ENCODE measurements at places on chromosomes 4 and X.

GRCh38 chrX:20317873-20318272, 51.2 kb upstream of the RPS6KA3 start:
- DNase-seq = no peak
- no peaks in the 10 kb centered on the region for H3K36me3 ChIP-seq
- H3K27ac ChIP-seq = no peak overlapping the region

DNA sequence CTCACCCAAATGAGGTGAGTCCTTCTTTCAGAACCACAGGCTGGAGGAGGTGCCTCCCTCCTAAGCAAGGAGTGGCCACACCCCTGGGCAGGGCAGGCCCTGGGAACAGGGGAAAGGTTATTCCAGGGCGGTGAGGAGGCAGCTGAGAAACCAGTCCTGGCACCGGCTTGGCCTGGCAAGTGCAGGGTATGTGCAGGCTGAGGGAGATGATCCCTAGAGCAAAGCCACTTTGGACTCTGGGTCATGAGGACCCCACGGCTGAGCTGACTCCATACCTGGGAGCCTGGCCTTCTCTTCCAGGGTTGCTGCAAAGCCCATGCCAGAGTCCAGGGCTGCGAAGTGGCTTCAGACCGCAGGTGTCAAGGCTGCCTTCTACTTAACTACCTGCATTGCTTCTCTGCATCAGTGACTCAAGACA, 49.5 kb upstream of the HELT start:
- no peak overlapping the region for H3K27ac ChIP-seq
- H3K36me3 ChIP-seq = no peaks in the 10 kb centered on the region
- no peaks in the 10 kb centered on the region for H3K4me1 ChIP-seq
- H3K27me3 ChIP-seq = no peaks in the 10 kb centered on the region
- no peak for DNase-seq

GRCh38 chr4:179130122-179130714, 1688.0 kb upstream of the AGA start:
- H3K27ac ChIP-seq = no peak overlapping the region
- no peaks in the 10 kb centered on the region for H3K36me3 ChIP-seq
- H3K4me1 ChIP-seq = no peaks in the 10 kb centered on the region

DNA sequence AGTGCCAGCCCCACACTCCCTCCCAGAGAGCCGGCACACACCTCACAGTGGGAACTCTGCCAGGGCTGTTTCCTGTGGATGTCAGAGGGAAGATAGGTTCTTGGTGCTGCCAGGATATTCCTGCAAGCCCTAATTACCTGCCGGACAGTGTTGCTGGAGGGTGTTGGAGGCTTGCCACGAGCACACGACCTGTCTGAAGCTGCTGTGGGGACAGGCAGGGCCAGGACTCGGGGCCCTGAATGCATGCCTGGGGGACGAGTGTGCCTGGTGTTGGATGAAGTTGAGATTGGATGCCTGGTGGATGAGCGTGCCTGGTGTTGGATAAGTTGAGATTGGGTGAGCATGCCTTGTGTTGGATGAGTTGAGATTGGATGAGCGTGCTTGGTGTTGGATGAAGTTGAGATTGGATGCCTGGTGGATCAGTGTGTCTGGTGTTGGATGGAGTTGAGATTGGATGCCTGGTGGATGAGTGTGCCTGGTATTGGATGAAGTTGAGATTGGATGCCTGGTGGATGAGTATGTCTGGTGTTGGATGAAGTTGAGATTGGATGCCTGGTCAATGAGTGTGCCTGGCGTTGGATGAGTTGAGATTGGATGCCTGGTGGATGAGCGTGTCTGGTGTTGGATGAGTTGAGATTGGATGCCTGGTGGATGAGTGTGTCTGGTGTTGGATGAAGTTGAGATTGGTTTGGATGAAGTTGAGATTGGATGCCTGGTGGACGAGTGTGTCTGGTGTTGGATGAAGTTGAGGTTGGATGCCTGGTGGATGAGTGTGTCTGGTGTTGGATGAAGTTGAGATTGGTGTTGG, 23.2 kb upstream of the UVSSA start:
- H3K4me1 ChIP-seq = no peaks in the 10 kb centered on the region
- no peak for DNase-seq
- H3K27me3 ChIP-seq = no peaks in the 10 kb centered on the region
- no peak overlapping the region for H3K27ac ChIP-seq
- no peak overlapping the region for H3K4me3 ChIP-seq
- H3K36me3 ChIP-seq = peaks cover 82% of the 10 kb centered on the region

DNA sequence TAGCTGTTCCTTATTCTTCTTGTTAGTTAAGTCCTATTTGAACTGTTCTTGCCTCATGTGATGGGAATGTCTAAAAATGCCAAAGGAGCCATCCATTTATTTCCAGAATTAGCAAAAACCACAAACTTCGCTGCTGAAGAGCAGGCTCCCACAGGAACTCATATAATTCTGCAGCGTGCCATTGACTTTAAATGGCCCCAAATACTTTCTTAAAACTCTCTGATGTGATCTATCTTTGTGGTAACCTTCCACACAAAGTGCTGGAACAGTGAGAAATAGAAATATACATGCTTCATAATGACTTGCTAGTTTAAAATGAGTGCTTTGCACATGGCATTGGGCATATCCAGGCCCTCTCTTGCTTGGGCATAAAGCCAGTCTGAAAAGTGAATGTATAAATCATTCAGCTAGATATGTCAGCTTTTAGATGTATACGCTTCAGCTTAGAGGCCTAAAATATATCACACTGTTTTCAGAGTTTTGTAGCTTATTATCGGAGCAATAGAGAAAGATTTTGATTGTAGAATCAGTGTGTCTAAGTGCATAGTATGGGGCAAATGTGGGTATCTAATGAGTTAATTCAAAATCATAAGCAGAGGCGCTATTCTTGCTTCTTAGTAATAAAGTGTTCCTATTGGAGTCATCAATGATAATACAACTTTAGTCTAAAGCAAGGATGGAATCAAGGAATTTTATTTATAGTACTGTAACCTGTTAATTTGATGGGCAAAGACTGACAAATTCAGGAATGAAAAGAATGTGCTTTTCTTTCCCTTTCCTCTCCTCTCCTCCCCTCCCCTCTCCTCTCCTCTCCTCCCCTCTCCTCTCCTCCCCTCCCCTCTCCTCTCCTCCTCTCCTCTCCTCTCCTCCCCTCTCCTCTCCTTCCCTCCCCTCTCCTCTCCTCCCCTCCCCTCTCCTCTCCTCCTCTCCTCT, 392.2 kb upstream of the ZFP42 start:
- DNase-seq = no peak
- H3K27ac ChIP-seq = no peak overlapping the region
- no peaks in the 10 kb centered on the region for H3K27me3 ChIP-seq
- no peak overlapping the region for H3K4me3 ChIP-seq
- no peaks in the 10 kb centered on the region for H3K4me1 ChIP-seq
